Tibial nerve (tissue), 4 donors: ENCODE measurements at places on chromosomes 12 and 14.

DNA sequence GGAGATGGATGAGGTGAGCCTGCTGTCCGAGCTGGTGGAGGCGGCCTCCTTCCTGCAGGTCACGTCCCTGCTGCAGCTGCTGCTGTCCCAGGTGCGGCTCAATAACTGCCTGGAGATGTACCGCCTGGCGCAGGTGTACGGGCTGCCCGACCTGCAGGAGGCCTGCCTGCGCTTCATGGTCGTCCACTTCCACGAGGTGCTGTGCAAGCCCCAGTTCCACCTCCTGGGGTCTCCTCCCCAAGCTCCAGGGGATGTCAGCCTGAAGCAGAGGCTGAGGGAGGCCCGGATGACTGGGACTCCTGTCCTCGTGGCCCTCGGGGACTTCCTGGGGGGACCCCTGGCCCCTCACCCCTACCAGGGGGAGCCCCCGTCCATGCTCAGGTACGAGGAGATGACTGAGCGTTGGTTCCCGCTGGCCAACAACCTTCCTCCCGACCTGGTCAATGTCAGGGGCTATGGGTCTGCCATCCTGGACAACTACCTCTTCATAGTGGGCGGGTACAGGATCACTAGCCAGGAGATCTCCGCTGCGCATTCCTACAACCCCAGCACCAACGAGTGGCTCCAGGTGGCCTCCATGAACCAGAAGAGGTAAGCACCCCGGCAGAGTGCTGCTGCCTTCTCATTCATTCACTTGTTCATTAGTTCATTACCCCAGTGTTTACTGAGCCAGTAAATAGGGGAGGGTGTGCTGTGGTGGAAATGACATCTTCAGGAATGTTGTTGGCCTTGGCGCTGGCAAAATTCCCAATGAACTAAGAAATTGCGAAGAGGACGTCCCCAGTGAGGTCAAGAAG, 774 bp upstream of the MANSC4 start:
- DNase-seq: peak; percentile 52

DNA sequence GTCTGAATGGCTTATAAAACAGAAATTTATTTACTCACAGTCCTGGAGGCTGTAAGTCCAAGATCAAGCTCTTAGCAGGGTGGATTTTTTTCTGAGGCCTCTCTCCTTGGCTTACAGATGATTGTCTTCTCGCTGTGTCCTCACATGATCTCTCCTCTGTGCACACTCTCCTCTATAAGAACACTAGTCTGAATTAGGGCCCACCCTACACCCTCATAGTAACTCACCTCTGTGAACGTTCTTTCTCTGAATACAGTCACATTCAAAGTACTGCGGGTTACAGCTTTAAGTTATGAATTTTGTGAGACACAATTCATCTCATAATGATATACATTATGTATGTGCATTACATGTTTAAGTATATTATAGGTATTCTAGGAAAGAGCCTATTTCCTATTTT, 135.7 kb upstream of the ATXN7L3B start:
- no peak for DNase-seq

GRCh38 chr12:89825591-89826449, 117.2 kb upstream of the ATP2B1 start:
- DNase-seq: no peak

- no peak for DNase-seq
Observed at GRCh38 chr12:40819436-40820108, 127.3 kb downstream of the CNTN1 start.

- no peak for DNase-seq
Observed at GRCh38 chr12:31702047-31702446, 26.8 kb downstream of the AMN1 start.
